NCI-H1105 (cell line): ENCODE measurements at places on chromosomes 2 and 18.

- DNase-seq: no peak
These were observed 30.2 kb downstream of the SMAD7 start for GRCh38 chr18:48920408-48921038.

DNA sequence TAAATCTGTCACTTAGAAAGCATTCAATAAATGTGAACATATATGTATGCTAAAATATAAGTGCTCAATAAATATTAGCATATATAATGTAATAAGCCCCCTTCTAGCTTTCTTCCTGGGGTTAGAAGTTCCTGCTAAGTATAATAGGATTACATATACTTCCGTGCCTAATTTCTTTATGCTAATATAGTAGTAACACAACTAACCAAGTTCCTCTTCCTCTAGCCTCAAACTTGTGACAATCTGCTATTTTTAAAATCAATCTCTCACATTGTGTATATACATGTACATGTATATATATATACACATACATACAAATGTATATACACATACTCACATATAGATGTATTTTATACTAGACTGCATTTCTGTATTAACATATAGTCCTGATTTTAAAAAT lies 32.2 kb downstream of the TLK1 start:
- DNase-seq: no peak

DNA sequence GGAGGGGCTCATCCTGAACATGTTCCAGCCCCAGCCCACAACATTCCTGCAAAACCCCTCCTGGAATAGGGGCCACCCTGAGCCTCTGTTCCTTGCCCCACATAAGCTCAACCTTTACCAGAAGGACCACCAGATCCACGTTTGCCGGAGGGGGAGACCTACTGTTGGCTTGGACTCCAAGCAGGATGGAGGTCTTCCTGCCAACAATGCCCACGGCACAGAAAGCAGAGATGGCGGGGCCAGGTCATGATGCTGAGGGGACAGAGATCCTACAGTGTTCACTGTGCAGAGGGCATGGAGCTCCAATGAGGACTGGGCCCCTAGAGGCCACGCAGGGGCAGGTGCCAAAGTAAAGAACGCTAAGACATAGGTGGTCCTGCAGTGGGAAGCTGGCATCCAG lies 98.5 kb upstream of the RAB6C start:
- DNase-seq: no peak

DNA sequence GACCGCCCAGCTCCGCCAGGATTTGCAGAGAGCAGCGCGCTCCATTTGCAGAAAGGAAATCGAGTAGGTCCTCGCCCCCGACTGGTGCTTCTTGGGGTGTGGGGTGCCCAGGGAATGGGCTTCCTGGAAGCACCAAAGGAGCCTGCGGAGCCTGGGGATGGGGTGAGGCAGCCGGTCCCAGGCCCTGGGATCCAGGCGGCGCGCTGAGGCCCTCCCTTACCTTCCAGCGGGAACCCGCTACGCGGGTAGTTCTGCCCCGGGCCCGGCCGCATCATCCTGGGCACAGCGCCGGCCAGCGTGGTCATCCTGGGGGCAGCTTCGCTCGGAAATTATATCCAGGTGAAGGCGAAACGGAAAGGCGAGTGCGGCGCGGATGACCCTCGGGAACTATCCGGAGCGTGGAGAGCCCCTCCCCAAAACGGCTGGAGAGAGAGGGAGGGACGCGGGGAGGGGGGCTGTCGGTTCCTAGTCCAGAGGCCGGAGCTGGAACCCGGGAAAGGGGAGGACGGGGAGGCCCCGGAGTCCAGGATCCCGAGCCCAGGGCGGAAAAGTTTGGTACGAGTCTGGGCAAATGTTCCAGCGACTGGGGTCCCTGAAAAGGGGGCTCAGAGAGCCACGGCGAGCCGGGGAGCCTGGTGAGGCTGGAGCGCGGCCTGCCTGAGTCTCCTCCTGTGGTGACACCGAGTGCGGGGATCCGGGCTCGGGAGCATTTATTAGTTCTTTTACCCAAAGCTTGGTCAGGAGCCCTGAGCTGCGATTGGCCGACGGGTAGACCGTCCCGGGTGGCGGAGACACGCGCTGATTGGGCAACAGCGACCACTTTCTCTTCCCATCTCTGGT lies at the start of gene PAX3:
TSS of gene PAX3 (minus strand) at position 688 of the 840 bp plus-strand sequence. CDS start at position 305, 383 bp downstream.
- no peak for DNase-seq

DNA sequence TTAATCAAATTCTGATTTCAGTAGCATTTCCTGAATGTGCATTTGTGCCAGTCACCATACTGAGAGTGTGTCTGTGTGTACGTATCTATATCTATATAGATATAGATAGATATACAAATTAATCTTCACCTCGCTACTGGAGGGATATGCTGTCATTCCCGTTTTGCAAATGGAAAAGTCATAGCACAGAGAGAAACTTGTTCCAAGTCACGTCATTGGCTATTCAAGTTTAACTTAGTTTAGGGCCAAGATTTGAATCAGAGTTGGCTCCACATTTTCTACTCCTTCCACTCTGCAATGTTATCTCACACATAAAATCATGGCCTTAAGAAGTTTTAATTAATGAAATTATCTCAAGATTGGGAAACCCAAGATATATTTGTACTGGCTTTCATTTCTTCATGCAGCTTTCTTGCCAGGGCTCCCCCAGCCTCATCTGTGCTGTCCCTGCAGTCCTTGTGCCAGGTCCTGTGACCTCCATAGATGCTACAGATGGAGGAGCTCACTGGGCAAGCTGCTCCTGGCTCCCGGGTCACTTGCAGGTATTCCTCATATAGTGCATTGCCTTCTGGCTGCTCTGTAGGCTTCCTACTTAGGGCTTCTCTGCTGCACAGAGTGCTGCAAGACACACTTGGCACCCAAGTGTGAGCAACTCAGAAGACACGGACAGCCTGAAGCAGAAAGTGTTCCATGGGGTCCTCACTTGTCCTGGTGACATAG lies 245.8 kb downstream of the KCNS3 start:
- DNase-seq: no peak

DNA sequence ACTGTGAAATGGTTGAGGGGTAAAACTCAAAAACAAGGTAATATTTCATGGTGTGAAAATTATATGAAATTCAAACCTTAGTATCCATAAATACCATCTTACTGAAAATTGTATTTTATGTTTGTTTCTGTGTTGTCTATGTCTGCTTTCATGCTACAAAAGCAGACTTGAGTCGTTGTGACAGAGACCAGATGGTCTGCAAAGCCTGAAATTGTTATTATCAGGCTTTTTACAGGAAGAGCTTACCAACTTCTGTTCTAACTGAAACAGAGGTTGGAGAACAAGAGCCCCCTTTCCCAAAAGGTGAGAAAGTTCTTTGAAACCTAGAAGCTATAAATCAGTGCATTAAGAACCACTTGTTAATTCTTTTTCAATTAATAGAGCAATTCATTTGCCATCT lies 110.0 kb downstream of the COL4A4 start:
- no peak for DNase-seq

GRCh38 chr18:2717407-2717806 lies 61.9 kb downstream of the SMCHD1 start:
- no peak for DNase-seq

- peak; percentile 1 for DNase-seq
These were observed 157.9 kb downstream of the GULP1 start for GRCh38 chr2:188449561-188449960.

- DNase-seq: no peak
These were observed 8.3 kb downstream of the REV1 start for GRCh38 chr2:99481527-99481926.

GRCh38 chr2:11248-11941 lies 34.9 kb downstream of the FAM110C start:
- DNase-seq: no peak

GRCh38 chr2:207132019-207132418 lies 33.7 kb downstream of the KLF7 start:
- DNase-seq: no peak

GRCh38 chr2:196242131-196242620 lies 70.8 kb upstream of the STK17B start:
- no peak for DNase-seq

GRCh38 chr2:159380685-159381239 lies 94.3 kb upstream of the WDSUB1 start:
- no peak for DNase-seq

- no peak for DNase-seq
These were observed 90.3 kb upstream of the CDH2 start for GRCh38 chr18:28267276-28267675.

DNA sequence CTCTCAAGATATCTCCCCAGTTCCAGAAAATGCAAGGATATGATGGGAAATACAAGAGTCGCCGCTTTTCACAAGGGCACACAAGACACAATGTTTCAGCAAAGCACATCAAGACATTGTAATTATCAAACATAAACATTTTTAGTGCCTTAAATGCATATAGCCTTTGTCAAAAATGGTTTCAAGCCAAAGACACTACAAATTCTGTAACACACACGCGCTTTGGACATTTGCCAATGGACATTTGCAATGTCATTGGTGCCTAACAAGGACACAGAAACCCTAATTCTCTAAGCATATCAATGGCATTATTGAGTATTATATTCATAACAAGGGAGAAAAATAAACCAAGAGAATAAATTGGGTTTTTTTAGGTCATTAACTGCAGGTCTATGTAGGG lies 16.1 kb downstream of the ADD2 start:
- no peak for DNase-seq

DNA sequence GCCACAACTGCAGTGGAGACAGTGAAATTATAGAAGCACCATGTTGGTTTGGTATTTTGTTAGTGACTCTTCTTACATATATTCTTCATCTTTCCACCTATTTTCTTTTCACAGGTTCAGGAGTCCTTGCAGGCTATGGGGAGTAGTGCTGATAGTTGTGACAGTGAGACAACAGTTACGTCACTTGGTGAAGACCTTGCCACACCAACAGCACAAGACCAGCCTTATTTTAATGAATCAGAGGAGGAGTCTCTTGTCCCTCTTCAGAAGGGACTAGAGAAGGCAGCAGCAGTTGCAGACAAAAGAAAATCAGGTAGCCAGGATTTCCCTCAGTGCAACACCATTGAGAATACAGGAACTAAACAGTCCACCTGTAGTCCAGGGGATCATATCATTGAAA lies 23.6 kb downstream of the ITPRID2 start:
- DNase-seq: no peak

GRCh38 chr2:238097988-238098871 lies 1.9 kb upstream of the ESPNL start:
- no peak for DNase-seq

DNA sequence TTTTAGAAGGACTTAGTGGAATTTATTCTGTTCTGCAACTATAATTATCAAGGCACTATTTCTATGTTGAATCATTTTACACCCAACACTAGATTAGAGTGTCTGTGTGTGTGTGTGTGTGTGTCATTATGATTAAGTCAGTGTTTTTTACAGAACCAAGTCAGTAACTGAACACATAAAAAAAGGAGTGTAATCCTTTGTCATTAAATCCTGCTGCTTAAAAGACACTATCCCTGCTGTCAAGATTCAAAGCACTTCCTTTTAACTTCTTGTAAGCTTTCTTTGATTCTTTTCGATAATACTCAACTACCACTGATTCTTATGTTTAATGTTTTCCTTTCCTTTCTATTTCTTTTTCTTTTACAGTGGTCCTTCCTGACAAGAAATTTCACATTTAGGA lies 306.7 kb downstream of the ZNF804A start:
- DNase-seq: no peak

- no peak for DNase-seq
These were observed 14.5 kb downstream of the CYP26B1 start for GRCh38 chr2:72132981-72133720.

- DNase-seq: no peak
These were observed 50.0 kb upstream of the ACYP2 start for GRCh38 chr2:54065411-54065810.

- DNase-seq: no peak
These were observed 360.4 kb downstream of the SLC4A3 start for GRCh38 chr2:219987830-219988229.

DNA sequence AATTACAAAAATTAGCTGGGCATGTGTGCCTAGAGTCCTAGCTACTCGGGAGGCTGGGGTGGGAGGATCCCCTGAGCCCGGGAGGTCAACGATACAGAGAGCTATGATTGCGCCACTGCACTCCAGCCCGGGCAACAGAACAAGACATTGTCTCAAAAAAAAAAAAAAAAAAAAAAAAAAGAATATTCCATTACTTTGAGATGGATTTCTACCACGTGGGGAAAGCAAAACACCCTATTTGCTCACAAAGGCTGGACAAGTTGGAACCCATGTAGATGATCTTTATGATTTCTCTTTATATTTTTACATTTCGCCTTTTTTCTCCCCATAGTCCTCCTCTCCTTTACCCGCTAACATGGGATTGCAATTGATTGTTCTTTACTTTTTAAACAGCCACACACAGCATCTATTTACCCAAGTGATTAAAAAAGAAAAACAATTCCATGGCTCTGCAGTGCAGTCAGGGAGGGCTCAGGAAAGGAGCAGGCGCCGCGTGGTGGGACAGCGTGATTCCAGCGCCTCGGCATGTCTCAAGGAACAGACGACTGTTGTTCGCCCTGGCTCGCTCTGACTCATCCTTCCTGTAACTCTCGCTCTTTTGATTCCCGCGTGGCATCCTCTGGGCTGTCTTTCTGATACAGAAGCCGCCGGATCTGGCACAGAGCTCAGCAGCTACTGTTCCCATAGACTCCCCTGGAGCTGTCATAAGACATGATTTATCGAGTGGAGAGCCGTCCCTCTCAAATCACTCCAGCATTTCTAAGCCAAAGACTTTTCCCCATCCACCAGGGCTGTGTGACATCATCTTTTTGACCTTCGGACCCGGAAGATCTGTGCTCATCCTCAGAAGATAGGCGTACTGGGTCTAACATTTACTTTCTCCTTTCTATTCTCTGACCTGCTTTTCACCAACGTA lies 230.4 kb upstream of the AGAP1 start:
- no peak for DNase-seq

- DNase-seq: no peak
These were observed 169.7 kb downstream of the TWIST2 start for GRCh38 chr2:239017491-239018098.

DNA sequence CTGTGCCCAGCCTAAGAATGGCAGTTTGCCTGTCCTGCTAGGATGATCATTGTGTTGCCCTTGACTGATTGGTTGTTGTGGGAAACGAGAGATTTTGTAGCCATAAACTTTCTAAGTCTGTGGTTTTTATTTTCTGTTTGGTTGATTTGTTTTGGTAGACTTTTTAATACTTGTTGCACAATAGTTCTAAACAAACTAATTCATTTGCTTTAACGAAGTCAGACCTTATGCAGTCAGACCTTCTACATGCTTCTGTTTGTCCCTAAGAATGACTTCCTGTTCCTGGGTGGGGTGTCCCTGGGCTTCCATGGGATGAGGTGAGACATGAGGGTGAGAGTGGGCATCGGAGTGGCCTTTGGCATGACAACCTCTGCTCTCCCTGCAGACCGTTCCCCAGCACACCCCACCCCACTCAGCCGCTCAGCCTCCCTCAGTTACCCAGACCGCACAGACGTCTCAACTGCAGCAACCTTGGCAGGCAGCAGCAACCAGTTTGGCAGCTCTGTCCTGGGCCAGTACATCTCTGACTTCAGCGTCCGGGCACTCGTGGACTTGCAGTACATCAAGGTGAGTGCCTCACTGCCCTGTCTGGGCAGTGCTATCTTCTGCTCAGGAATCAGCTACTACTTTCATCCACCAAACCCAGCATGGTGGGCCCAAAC lies 7.8 kb upstream of the CNNM3 start:
- DNase-seq: no peak
